ENCODE measurements at places on chromosomes 5 and 9.
A peak's percentile ranks its signal among the peaks of the same experiment; 100 is the strongest.

- peaks cover 8% of the 10 kb centered on the region for H3K36me3 ChIP-seq
- H3K27me3 ChIP-seq: no peaks in the 10 kb centered on the region
- H3K4me1 ChIP-seq: peaks cover 12% of the 10 kb centered on the region
- H3K27ac ChIP-seq: no peak overlapping the region
- no peak for DNase-seq
- H3K4me3 ChIP-seq: no peak overlapping the region
These were observed 6.1 kb downstream of the SH3GLB2 start for GRCh38 chr9:129022037-129022436.

DNA sequence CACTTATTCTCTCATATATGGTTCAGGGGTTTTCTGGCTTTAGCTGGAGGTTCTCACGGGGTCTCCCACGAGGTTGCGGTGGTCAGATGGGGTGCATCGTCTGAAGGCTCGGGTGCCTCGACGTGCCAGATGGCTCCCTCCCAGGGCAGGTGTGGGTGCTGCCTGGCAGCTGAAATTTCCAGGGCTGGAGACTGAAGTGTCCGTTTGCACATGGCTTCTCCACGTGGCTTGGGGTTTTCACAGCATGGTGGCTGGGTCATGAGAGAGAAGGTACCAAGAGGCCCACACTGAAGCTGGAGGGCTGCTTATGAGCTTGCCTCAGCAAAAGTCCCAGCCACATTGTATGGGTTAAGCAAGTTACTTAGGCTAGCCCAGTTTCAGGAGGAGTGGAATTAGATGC is 218.6 kb downstream of the AGTPBP1 start:
- peaks cover 15% of the 10 kb centered on the region for H3K27me3 ChIP-seq
- H3K4me3 ChIP-seq: peak overlapping the region; percentile 45
- H3K27ac ChIP-seq: no peak overlapping the region

DNA sequence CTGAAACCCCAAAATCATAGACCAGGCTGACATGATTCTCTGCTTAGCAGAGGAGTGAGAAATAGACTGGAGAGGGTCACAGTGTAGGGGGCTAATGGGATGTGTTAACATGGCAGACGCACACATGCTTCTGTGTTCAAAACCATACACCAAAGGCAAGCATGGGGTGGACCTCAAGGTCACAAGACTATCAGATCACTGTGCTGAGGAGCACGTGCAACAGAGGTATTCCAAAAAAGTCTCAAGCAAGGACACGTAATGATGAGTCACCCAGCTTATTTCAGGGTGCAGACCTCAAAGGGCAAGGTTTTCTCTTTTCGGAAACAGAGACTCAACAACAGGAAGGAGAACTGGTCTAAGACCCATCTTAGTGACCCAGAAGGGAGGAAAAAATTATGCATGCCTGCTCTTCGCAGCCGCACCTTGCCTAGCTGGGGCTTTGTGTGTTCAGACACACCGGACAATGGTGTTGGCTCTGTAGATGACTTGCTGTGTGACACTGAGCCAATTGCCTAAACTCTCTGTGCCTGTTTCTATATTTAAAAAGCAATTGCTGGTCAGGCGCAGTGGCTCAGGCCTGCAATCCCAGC is 20.3 kb downstream of the WHRN start:
- H3K36me3 ChIP-seq: no peaks in the 10 kb centered on the region
- no peak overlapping the region for H3K4me3 ChIP-seq
- no peaks in the 10 kb centered on the region for H3K4me1 ChIP-seq
- DNase-seq: no peak
- H3K27me3 ChIP-seq: peaks cover 17% of the 10 kb centered on the region

GRCh38 chr5:160274483-160274931 is 37.9 kb downstream of the CCNJL start:
- no peaks in the 10 kb centered on the region for H3K36me3 ChIP-seq
- no peaks in the 10 kb centered on the region for H3K27me3 ChIP-seq
- no peak overlapping the region for H3K27ac ChIP-seq
- H3K4me3 ChIP-seq: no peak overlapping the region

DNA sequence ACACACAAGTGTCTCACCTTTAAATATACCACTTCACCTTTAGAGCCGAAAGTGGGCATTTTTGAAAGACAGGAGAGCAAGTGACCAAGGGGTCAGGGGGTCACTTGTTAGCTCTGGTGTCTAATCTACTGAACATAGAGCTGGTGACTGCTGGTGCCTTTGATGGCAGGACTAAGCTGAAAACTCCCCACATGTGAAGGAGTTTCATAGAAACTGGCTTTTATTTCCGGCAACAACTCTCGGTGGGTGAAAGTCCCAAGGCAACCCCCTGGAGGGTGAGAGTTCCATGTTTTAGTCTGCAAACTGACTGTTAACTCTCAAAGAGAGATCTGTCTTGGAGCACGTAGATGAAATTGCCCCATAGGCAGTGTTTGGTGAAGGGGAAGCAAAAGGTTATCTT is 466.9 kb downstream of the DMRTA1 start:
- DNase-seq: no peak
- H3K27me3 ChIP-seq: no peaks in the 10 kb centered on the region
- H3K27ac ChIP-seq: no peak overlapping the region
- no peaks in the 10 kb centered on the region for H3K4me1 ChIP-seq
- no peak overlapping the region for H3K4me3 ChIP-seq

DNA sequence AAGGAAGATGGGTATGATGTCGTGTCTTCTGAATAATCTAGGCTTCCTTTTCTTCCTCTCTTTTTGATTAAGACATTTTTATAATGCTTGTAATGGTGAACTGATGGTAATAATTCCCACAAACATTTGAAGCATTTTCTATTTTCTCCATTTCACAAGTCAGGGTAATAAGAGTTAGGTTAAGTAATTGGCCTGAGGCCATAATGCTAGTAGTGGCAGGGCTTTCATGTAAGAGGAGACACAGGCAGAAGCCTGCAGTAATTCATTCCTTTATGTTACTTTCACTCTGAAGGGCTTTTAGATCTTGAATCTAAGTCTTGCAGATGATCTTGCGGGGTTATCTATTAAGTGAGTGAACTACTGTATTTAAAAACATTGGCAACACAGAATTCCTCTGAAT is 374.9 kb downstream of the MAT2B start:
- H3K4me1 ChIP-seq: no peaks in the 10 kb centered on the region
- H3K27me3 ChIP-seq: no peaks in the 10 kb centered on the region
- H3K4me3 ChIP-seq: no peak overlapping the region
- no peak for DNase-seq

GRCh38 chr5:140690376-140690932 is 716 bp downstream of the HARS1 start:
- no peak for DNase-seq
- H3K36me3 ChIP-seq: peaks cover 29% of the 10 kb centered on the region
- H3K4me1 ChIP-seq: no peaks in the 10 kb centered on the region
- no peaks in the 10 kb centered on the region for H3K27me3 ChIP-seq

GRCh38 chr9:626596-626995 is 214.9 kb upstream of the DMRT1 start:
- peak overlapping the region; percentile 79 for H3K27ac ChIP-seq
- H3K4me1 ChIP-seq: peaks cover 40% of the 10 kb centered on the region
- no peak for DNase-seq
- H3K4me3 ChIP-seq: peak overlapping the region; percentile 3
- no peaks in the 10 kb centered on the region for H3K27me3 ChIP-seq
- H3K36me3 ChIP-seq: no peaks in the 10 kb centered on the region

GRCh38 chr9:3526997-3527940 is 1.5 kb upstream of the RFX3 start:
- no peak for DNase-seq
- H3K4me3 ChIP-seq: peak overlapping the region; percentile 77
- no peaks in the 10 kb centered on the region for H3K27me3 ChIP-seq
- H3K27ac ChIP-seq: peak overlapping the region; percentile 100

GRCh38 chr9:34143116-34143515 is 16.6 kb upstream of the DCAF12 start:
- DNase-seq: no peak
- no peak overlapping the region for H3K27ac ChIP-seq
- no peaks in the 10 kb centered on the region for H3K27me3 ChIP-seq

DNA sequence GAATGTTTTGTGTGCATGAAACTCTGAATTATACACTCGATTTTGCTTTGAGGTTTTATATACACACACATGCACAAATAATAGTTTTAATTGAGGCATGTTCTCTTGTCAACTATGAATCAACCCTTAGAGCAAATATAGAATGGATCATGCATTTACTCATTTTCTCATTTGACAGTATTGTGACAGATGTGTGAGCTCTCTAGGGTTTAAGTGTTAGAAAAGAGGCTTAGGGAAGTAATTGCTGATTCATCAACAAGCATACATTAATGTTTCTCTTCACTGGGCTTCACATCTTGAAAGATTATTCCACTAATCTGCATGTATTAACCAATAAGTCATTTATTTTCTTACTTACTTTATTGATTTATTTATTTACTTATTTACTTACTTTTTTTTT is 1356.8 kb upstream of the ACO1 start:
- H3K36me3 ChIP-seq: no peaks in the 10 kb centered on the region
- no peak overlapping the region for H3K4me3 ChIP-seq
- DNase-seq: no peak
- H3K4me1 ChIP-seq: peaks cover 3% of the 10 kb centered on the region
- H3K27ac ChIP-seq: no peak overlapping the region

DNA sequence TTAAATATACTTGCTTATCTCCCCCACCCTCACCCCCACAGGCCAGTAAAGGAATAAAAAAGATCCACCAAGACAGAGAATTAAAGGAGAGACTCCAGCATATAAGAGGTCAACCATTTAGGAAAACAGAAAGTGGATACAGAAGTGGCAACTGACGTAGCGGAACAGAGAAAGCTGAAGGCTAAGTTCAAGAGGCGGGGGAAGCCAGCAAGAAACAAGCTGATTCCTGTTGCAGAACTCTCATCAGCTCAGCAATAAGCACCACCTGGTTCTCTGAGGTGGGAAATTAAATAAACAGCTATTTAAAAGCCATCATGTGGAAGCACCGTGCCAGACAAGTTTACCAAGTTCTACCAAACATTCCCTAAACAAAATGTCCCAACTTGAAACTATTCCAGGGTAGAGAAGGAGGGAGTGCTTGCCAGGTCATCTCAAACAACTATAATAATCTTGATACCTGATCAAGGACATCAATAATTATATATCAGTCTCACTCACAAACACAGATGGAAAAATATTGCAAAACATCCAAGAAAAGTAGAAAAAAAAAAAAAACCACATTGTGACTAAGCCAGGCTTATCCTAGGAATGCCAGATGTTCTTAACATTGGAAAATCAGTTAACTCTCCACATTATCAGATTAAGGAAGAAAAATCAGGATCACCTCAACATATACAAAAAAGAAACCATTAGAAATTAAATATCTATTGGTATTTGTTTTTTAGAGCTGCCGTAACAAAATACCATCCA is 7.3 kb upstream of the ARL15 start:
- H3K4me3 ChIP-seq: no peak overlapping the region
- DNase-seq: no peak
- H3K27me3 ChIP-seq: no peaks in the 10 kb centered on the region
- H3K27ac ChIP-seq: no peak overlapping the region
- no peaks in the 10 kb centered on the region for H3K4me1 ChIP-seq

GRCh38 chr5:958701-959571 is 49.7 kb upstream of the NKD2 start:
- no peaks in the 10 kb centered on the region for H3K36me3 ChIP-seq
- H3K27me3 ChIP-seq: no peaks in the 10 kb centered on the region

- no peak for DNase-seq
- H3K27me3 ChIP-seq: no peaks in the 10 kb centered on the region
- H3K4me3 ChIP-seq: no peak overlapping the region
- H3K36me3 ChIP-seq: no peaks in the 10 kb centered on the region
These were observed 10.7 kb downstream of the MARCHF6 start for GRCh38 chr5:10364186-10364689.

GRCh38 chr5:14180437-14180836 is 37.3 kb downstream of the TRIO start:
- no peak for DNase-seq
- H3K4me3 ChIP-seq: no peak overlapping the region
- no peaks in the 10 kb centered on the region for H3K27me3 ChIP-seq

DNA sequence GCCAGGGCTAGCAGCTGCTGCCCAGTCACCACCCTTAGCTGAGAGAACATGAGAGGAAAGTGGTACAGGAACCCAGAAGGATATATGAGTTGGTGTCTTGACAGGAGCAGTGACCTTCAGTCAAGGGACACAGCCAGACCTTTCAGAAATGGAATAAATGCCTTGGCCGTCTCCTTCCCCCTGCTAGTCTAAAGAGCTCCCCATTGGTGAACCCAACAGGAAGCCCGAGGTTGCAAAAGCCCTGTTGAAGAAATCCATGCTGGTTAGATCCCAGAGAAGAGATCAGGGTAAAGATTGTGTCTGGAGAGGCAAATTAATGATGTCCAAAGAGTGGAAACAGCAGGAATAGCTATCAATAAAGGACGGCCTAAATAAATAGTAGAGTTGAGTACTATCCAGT is 244.5 kb downstream of the NR3C1 start:
- H3K27me3 ChIP-seq: no peaks in the 10 kb centered on the region
- no peak overlapping the region for H3K4me3 ChIP-seq
- H3K27ac ChIP-seq: no peak overlapping the region
- H3K36me3 ChIP-seq: no peaks in the 10 kb centered on the region

GRCh38 chr9:37001459-37001858 is 32.6 kb downstream of the PAX5 start:
- H3K4me3 ChIP-seq: no peak overlapping the region
- no peaks in the 10 kb centered on the region for H3K36me3 ChIP-seq

DNA sequence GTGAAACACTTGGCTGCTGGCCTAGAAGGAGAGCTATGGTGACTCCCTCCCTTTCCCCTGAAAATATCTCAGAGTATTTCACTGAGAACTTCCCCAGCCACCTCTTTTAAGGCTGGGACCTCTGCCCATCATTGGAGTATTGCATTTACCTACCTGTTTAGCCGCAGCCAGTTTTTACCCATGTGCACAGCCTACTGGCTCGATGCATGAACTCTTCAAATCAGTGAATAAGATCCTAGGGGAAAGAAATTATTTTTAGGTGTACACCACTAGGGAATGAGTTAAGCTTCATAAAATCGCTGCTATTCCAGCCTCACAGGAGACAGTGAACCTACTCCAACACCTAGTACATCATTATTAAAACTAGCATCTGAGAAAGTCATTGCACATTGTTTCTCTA is 16.8 kb upstream of the FAM174A start:
- H3K36me3 ChIP-seq: no peaks in the 10 kb centered on the region
- H3K27ac ChIP-seq: no peak overlapping the region
- no peak overlapping the region for H3K4me3 ChIP-seq
- no peaks in the 10 kb centered on the region for H3K4me1 ChIP-seq

GRCh38 chr5:51618234-51618633 is 235.0 kb downstream of the ISL1 start:
- DNase-seq: no peak
- H3K36me3 ChIP-seq: no peaks in the 10 kb centered on the region
- H3K27ac ChIP-seq: no peak overlapping the region
- H3K4me1 ChIP-seq: no peaks in the 10 kb centered on the region
- H3K4me3 ChIP-seq: no peak overlapping the region

- H3K4me3 ChIP-seq: peak overlapping the region; percentile 71
- no peak for DNase-seq
- peaks cover 14% of the 10 kb centered on the region for H3K4me1 ChIP-seq
- peaks cover 35% of the 10 kb centered on the region for H3K36me3 ChIP-seq
These were observed 654 bp downstream of the RANBP6 start for GRCh38 chr9:6014670-6015270.

- no peaks in the 10 kb centered on the region for H3K4me1 ChIP-seq
- H3K36me3 ChIP-seq: peaks cover 16% of the 10 kb centered on the region
- H3K4me3 ChIP-seq: no peak overlapping the region
- no peaks in the 10 kb centered on the region for H3K27me3 ChIP-seq
These were observed 19.4 kb downstream of the ZBTB5 start for GRCh38 chr9:37445832-37446231.

- H3K4me1 ChIP-seq: peaks cover 29% of the 10 kb centered on the region
- peak; percentile 65 for DNase-seq
- peak overlapping the region; percentile 58 for H3K27ac ChIP-seq
- H3K36me3 ChIP-seq: no peaks in the 10 kb centered on the region
- no peaks in the 10 kb centered on the region for H3K27me3 ChIP-seq
These were observed 13.6 kb upstream of the GM2A start for GRCh38 chr5:151239237-151239861.

Measured in tibial artery (tissue), 4 donors.